ENCODE measurements at places on chromosomes 2 and 18.

DNA sequence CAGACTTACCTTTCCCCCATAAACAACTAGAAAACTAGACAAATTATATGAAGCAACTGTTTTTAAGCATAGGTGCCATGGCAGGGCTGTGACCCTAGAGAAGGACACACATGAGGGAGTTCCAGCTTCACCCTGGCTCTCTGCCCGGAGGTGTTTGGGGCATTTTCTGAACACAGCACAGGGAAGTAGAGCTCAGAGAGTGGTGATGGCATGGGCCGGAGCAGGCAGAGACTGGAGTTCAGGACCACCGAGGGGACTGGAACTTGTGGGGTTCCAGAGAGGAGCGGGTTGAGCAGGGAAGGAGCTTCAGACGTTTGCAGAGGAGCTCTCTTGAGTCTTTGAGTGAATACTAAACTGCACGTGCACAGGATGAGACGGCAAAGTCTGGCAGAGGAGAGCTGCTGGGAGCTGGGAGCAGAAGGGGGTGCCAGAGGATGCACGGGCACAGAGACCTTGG is 26.5 kb upstream of the KLF11 start:
- DNase-seq: no peak

DNA sequence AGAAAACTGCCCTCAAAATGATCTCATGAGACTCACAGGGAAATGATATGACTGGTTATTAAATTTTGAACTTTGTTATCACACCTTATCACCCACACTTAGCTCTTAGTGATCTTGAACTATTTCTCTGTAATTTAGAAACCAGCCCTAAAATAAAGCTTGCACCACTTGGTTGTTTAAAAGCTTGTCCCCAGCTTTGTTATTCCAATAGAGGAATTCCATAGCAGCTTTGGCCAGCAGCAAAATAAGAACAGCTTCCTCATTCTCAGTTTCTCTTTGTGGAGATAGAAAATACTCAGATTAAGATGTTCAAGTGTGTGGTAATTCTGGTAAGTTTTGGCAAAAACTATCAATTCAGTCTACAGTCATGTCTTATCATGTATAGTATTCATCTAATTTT is 54.4 kb upstream of the CCDC68 start:
- DNase-seq: no peak

- no peak for DNase-seq
These were observed 173.7 kb downstream of the ACKR3 start for GRCh38 chr2:236743039-236743920.

DNA sequence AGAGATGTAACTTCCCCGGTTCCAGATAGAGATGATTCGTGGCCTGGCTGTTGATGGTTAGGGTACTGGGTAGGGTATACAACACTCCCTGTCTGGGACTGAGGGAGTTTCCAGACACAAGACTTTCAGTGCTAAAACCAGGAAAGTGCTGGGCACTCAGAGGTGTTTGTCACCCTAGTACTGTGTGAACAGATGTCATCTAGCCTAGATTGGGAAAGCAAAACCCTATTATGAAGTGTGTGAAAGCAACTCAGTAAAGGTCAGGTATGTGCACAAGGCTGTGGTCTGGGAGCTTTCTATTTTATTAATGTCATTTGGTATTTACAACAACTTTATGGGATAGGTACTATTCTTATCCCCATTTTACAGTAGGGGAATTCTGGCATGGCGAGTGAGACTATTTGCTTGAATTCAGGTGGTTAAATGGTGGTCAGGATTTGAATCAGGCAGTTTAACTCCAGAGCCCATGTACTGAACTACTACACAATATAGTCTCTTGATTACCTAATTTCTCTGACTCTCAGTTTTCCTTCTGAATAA is 2.6 kb downstream of the BZW1 start:
- no peak for DNase-seq

DNA sequence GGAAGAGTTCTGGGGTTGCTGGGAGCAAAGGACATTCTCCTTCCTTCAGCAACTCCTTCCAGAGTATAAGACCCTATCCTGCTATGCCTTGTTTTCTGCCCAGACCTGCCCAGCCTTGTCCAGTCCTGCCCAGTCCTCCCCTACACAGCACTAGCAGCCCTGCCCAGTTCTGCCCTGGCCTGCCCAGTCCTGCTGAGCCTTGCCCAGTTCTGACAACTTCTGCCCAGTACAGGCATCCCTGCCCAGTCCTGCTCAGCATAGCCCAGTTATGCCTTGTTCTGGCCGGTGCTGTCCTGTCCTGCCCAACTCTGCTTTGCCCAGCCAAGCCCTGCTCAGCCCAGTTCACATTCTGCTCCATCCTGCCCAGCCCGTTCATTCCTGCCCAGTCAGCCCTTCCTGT is 44.9 kb upstream of the ALK start:
- no peak for DNase-seq

GRCh38 chr2:54906716-54907115 is 143.5 kb downstream of the RTN4 start:
- no peak for DNase-seq

DNA sequence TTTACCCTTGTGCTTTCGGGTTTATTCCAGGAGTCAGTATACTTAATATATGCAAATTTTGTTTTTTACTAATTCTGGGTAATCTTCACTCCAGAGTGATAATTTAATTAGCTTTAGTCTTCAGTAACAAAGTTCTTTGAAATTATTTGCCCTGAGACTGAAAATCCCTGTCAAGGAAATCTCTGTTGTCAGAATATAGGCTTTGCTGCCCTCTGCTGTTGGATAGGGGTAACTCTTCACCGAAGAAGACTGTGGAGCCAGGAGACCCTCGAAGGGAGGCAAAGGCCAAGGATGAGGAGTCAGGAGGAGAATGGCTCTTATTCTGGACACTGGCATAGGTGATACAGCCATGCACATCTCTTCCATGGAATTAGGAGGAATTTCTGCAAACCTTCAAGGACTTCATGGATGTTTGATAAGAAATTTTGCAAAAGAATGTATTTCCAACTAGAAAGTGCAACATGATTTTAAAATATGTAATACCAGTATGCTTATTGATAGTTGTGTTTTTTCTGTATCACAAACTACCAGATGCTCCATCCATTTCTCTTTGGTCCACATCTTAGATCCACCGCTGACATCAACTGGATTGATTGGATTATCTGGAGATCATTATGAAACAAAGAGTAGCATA is 182.3 kb downstream of the RDH14 start:
- no peak for DNase-seq

DNA sequence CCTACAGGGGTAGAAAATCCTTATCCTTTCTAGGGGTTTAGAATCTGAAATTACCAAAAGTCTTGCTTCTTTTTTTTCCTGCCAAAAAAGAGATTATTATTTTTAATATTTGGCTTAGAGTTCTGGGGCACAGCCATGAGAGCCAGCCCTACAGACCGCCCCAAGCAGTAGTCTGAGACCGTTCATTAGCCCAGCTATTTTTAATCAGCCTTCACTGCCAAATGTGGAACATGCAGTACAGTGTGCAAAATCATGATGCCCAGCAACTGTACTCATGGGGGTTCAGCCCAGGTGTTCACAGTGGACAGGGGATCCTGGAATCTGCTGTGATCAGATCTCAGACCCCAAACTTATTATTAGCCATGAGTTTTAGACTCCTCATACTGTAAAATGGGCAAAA is 60.4 kb downstream of the GRB14 start:
- DNase-seq: no peak

GRCh38 chr2:211157211-211157610 is 600.8 kb downstream of the CPS1 start:
- DNase-seq: no peak

DNA sequence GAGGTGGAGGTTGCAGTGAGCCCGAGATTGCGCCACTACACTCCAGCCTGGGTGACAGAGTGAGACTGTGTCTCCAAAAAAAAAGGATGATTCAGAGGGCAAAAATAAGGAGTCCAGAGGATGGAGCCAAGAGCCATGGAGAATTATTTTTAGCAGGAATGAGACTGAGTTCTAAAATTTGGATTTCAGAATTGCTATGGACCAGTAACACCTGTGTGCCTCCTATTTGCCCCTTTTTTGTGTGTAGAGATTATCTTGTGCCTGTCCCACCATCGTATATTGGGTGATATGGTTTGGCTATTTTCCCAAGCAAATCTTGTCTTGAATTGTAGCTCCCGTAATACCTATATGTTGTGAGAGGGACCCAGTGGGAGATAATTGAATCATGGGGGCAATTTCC is 16.4 kb upstream of the RGPD8 start:
- DNase-seq: no peak

DNA sequence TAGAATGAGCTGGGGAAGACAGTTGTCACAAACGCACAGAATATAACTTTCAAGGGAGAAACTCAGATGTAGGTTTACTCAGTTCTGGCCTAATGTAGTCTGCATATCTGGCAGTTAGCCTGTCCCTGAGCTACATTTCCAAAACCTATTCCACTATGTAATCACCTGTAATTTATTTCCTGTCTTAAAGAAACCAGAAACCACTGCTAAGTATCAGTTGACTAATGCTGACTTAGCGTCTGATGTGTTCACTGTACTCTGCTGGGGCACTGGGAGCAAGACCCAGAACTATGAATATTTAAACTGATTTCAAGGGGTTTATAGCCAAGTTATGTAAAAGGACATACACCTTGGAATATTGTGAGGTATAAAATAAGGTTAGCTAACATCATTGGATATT is 1995.2 kb upstream of the PIK3C3 start:
- DNase-seq: no peak

GRCh38 chr2:76446872-76447271 is 736.2 kb upstream of the GCFC2 start:
- no peak for DNase-seq

GRCh38 chr18:45702708-45703265 is 21.2 kb upstream of the SLC14A1 start:
- DNase-seq: no peak

DNA sequence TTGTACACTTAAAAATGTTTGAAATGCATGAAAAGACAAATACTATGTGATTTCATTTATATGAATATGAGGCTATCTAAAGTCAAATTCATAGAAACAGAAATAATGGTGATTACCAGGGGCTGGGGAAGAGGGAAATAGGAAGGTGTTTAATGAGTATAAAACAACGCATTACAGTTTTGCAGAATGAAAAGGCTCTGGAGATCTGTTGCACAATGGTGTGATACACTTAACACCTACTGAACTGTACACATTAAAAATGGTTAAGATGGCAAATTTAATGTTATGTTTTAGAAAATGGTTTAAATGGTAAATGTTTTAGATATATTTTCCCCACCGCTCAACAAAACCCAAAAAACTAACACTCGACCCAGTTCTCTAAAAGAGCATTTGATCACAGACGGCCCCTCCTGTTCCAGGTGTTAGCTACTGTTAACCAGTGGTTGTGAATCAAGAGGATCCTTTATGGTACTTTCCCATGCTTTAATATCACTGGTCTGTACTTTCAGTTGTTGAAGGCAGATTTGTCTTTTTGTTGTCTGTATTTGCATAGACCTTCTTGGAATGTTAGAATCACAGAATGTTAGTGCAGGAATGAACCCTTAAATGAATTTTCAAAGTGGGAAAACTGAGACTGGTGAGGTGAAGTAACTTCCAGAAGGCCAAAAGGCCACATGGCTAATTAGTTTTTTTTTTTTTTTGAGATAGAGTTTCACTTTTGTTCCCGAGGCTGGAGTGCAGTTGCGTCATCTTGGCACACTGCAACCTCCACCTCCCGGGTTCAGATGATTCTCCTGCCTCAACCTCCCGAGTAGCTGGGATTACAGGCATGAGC is 10.2 kb downstream of the RAB10 start:
- DNase-seq: no peak

DNA sequence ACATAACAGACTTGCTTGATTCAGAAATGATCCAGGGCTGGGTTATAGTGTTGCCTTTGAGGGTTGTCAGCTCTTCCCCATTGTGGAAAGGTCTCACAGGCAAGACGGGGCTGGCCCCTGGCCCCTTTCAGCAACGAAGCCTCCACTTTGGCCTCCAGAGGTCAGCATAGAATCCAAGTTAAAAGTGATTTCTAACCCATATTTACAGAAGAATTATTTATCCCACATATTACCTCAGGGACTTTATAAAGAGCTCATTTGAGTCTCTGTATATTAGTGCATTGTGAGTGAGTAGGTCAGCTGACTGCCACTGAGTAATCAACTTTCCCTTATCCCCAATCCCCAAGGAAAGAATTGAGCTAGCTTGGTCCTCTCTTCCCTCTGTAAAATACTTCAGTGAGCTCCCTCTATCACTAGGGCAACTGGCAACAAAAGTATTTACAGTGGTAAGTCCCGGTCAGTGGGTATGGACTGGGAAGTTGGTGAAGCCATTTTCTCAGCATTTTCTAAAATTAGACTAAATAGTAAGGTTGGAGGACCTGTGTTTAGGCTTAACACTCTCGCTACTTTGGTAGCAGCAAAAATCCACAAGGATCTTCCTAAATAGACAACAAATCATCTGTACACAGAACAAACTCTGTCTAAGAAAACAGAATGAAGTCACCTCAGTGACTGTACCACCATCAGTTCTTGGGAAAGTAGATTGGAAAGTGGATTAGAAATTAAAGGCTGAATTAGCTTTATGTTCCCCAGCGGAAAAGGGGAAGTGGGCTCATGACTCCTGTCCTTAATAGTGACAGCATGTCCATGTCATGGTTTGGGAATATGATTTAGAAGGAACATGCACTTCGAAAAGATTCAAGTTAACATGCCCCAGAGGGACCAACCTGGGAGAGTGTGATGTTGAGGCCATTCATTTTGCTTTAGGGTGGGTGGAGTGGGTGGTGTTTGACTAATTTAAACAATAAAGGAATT is 171.0 kb upstream of the SIX3 start:
- no peak for DNase-seq

DNA sequence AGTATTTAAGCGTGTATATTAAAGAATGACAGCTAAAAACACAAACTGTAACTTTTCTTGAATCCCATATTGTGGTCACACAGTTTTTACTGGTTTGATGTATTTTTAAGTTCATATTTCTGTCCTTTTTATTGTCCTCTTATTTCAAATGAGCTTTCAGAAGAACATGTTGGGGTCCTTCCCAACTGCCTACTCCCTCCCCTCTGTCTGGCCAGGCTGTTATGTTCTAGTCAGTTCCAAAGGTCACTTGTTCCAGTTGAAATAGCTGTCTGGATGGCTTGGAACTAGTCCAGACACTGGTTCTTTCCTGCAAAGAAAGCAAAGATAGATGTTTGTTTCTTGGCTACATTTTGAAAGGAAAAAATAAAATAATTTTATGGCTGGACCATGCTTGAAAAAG is 306.9 kb downstream of the GULP1 start:
- no peak for DNase-seq

- no peak for DNase-seq
These were observed 86.9 kb downstream of the EIF2AK3 start for GRCh38 chr2:88540346-88540745.

- DNase-seq: no peak
These were observed 28.6 kb upstream of the MEX3C start for GRCh38 chr18:51226068-51226467.

GRCh38 chr2:97713296-97714083 is at the start of gene ZAP70:
Gene ZAP70 (plus strand): TSS chr2:97713576. CDS start chr2:97724037, 10,461 bp downstream.
- no peak for DNase-seq

- DNase-seq: no peak
These were observed 214.6 kb downstream of the NCK2 start for GRCh38 chr2:105959357-105959756.

- DNase-seq: no peak
These were observed 24.7 kb upstream of the AGAP1 start for GRCh38 chr2:235468978-235469655.

Data from stimulated activated CD8-positive, alpha-beta memory T cell treated with anti-CD3 and anti-CD28 coated beads, Interleukin-15, amount 100 ng/mL, for 24 hours (primary cell).